Activated naive CD8-positive, alpha-beta T cell treated with anti-CD3 and anti-CD28 coated beads for 36 hours (primary cell): ENCODE measurements at places on chromosomes 3 and 15. TPM values are rescaled to one million over a fixed set of nuclear protein-coding genes. Genes with fewer than 3 reads are reported as not detected.
A peak's percentile ranks its signal among the peaks of the same experiment; 100 is the strongest.

GRCh38 chr15:30923429-30923828 lies 19.7 kb downstream of the FAN1 start:
- H3K27me3 ChIP-seq = no peaks in the 10 kb centered on the region
- H3K4me1 ChIP-seq = no peaks in the 10 kb centered on the region
- peaks cover under 1% of the 10 kb centered on the region for H3K36me3 ChIP-seq
- no peak overlapping the region for H3K4me3 ChIP-seq

DNA sequence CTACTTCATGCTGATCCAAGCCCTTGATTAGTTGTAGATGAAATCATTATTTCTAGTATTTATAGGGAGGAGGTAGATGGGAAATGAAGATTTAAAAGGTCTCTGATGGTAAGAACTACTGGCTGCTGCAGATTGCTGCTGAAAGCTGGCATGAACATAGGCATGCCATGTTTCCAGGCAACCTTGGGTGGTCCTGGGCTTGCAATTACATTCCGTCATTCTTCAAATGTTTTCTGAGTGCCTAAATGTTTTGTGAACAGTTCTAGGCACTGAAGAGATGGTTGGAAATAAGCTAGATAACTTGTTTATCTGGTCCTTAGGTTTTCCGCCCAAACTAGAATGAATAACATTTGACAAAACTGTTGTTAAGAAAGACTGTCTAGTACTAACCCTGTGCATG lies 95.8 kb downstream of the KCNAB1 start:
- DNase-seq = no peak
- H3K27me3 ChIP-seq = peaks cover 34% of the 10 kb centered on the region
- no peak overlapping the region for H3K4me3 ChIP-seq

DNA sequence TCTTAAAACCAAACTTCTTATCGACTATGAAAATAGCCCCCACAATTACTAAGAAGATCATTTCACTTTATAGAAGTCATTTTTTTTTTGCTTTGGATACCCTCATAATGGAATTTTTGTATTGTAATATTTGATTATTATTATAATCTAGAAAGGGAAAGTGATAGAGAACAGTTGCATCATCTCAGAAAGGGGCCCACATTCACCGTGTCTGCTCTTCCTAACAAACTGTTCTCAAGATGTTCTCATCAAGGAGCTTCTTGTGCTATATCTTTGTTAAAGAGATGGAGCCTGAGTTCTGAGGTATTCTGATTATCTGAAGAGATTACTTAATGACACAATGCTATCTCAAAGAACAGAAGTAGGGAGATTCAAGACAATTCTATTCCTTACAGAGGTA lies 49.3 kb downstream of the MME start:
- H3K4me1 ChIP-seq = no peaks in the 10 kb centered on the region
- H3K4me3 ChIP-seq = no peak overlapping the region
- H3K27me3 ChIP-seq = no peaks in the 10 kb centered on the region
- H3K27ac ChIP-seq = no peak overlapping the region

- DNase-seq = peak; percentile 6
- H3K27ac ChIP-seq = no peak overlapping the region
- H3K4me3 ChIP-seq = no peak overlapping the region
- no peaks in the 10 kb centered on the region for H3K36me3 ChIP-seq
- H3K4me1 ChIP-seq = peaks cover 5% of the 10 kb centered on the region
- H3K27me3 ChIP-seq = peaks cover 37% of the 10 kb centered on the region
Measured at GRCh38 chr15:95990833-95991232, 339.7 kb upstream of the NR2F2 start.

- H3K4me1 ChIP-seq = no peaks in the 10 kb centered on the region
- DNase-seq = no peak
- no peaks in the 10 kb centered on the region for H3K36me3 ChIP-seq
- no peaks in the 10 kb centered on the region for H3K27me3 ChIP-seq
- no peak overlapping the region for H3K4me3 ChIP-seq
- no peak overlapping the region for H3K27ac ChIP-seq
Measured at GRCh38 chr3:154778057-154778456, 302.1 kb upstream of the MME start.

DNA sequence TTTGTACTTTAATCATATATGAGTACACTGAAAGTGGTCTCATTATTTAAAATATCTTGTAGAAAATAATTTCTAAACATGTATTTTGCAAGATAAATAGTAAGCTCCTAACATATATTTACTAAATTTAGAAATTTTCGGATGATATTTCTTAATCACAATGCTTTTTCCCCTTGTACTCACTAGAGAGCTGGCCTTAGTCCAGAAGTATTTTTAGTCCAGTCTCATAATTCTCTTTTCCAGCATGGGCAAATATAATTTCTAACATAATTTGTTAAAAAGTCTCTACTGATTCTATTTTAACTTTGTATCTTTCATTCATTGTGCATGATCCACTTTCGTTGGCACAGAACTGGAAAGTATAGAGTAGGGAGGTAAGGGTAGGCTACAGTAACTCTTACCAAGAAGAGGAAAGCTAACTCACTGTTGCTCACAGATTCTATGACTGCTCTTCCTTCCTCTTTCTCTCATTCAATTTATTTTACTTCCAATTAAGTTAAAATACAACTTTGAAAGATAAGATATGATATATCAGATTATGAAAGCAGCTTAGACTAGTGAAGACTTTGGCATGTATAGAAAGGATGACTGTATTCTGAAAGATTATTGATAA lies 39.3 kb downstream of the FGF7 start:
- H3K27me3 ChIP-seq = no peaks in the 10 kb centered on the region
- no peak for DNase-seq
- no peaks in the 10 kb centered on the region for H3K36me3 ChIP-seq
- no peaks in the 10 kb centered on the region for H3K4me1 ChIP-seq

DNA sequence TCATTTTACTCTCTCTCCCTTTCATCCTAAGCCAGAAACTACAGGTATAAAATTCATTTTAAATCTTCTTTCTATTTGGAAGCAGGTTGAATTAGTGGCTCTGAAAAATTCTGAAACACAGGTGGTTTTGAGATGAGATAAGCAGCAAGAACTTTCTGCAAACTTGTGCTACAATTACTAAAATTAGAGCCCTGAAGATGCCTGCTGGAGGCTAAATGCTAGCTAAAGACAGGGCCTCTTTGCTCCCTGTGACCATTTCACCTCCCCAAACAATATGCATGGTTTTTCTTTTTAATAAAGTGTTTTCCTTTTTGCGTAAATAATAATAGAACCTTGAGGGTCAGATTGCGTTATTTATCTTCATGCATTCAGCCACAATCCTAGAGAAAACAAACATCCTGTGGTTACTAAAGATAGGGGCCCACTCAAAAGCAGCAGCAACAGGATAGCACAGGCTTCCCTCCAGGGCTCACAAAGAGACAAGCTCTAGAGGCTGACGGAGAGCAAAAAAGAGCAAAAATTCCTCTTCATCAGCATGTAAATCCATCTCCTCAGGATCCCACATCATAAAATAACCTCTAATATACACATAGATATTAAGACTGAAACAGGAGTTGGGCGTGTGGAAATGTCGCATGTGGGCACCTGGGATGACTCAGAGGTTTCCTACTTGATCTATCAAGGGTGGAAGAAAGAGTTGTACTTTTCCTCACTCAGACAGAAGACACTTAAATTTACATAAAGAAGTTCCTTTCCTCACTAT lies 26.5 kb upstream of the CP start:
- peaks cover 3% of the 10 kb centered on the region for H3K27me3 ChIP-seq
- H3K4me1 ChIP-seq = peaks cover 33% of the 10 kb centered on the region
- H3K4me3 ChIP-seq = peak overlapping the region; percentile 16

Gene TMEM158
- 0.20 TPM for total RNA-seq

Gene KCNMB2
- not detected for total RNA-seq

Gene GP9
- not detected for total RNA-seq

Gene TRPM1
- not detected for total RNA-seq

Gene GOLGA8G
- not detected for total RNA-seq

Gene PLCL2
- total RNA-seq = 19.1 TPM

Gene HTR3C
- total RNA-seq = not detected

Gene MKRN3
- total RNA-seq = 1.0 TPM
